ENCODE measurements at places on chromosomes 12 and 14.

- no peak for DNase-seq
These were observed 6.2 kb downstream of the FOXJ2 start for GRCh38 chr12:8038659-8039114.

DNA sequence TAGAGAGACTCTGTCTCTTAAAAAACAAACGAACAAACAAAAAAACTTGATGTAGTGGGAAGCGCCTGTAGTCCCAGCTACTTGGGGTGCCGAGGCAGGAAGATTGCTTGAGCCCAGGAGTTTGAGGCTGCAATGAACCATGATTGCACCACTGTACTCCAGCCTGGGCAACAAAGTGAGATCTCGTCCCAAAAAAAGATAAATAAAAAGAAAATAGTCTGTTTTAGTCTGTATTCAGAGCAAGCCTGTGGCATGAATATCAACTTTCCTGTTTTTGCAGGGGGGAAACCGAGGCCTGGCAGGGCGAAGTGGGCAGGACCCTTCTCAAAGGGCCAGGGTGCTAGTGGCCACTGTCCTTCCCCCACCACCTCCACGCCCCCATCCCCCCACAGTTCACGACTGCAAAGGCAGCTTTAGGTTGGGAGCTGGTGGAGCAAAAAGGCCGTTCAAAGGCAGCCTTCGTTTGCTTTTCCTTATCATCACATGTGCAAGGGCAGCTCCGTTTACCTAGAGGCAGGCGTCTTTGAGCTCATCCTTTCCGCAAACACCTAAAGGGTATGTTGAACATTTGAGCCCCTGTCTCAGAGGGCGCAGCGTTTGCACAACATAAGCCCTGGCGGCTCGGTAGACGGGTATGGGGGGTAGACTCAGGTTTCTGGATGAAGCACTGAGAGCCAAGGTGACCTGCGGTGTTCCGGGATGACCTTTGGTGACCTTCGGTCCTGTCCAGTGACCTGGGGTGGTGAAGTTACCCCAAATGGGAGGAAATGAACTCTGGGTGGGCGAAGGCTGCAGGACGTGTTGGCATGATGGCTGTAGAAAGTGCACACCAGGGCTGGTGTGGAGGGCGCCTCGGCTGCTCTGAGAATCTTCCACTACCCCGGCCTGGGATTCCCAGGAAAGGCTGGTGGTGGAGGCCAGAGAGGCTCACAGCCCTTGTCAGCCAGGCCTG is 8.7 kb upstream of the MEG3 start:
- no peak for DNase-seq

DNA sequence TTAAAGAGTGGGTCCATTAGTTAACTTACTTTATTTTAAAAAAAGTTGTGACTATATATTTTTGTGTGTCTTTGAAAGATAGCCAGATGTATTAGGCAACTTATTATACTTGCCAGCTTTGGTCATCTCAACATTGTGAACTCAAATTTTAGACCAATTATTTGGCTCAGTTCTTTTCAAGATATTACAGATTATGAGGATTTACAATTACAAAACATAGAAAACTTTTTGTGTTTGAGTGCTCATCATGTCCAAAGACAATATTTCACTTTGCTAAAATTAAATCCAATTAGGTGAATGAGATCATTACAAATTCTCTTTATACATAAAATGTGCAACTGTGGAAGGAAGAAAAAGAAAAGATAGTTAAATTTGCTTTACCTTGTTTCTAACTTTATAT is 18.3 kb upstream of the PDE3A start:
- no peak for DNase-seq

- DNase-seq: no peak
These were observed 465.7 kb upstream of the FAR2 start for GRCh38 chr12:28683366-28683765.

DNA sequence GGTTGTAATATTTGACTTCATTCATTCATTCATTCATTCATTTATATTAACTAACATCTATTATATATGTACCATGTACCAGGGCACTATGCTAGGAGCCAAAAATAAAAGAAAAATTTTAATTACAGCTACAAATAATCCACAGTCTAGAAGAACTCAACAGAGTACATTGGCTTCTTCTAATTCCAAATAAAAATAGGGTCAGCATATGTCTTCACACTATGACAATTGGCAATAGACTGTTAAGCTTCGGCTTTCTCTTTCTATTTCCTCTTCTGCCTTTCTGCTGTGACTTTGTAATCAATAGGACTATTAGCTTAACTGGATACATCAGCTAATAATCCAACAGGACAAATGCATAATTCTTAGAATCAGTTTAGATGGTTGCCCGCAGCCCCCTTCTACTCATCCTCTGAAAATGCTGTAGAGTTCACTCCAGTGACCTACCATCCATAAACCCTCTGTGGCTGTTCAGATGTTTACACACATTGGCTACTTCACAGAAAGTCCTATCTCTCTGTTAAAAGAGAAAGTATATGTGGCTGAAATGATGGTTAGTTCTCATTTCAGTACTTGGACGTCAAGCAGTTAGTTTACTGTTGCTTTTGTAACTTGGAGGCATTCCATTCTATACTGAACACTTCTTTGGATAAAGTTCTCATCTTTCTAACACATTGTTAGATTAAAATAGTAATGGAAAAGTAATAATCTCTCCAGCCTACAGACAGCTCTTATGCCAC is 445.5 kb upstream of the GARIN6 start:
- no peak for DNase-seq

GRCh38 chr14:64591809-64592208 is 42.0 kb downstream of the PPP1R36 start:
- no peak for DNase-seq

All from activated CD4-positive, alpha-beta T cell treated with anti-CD3 and anti-CD28 coated beads for 1 hour (primary cell).